ENCODE measurements at places on chromosomes 1 and 21.

GRCh38 chr1:112735752-112736151, 20.6 kb upstream of the PPM1J start:
- H3K27me3 ChIP-seq: no peaks in the 10 kb centered on the region
- no peak for DNase-seq
- no peaks in the 10 kb centered on the region for H3K36me3 ChIP-seq
- no peaks in the 10 kb centered on the region for H3K4me1 ChIP-seq
- H3K4me3 ChIP-seq: no peak overlapping the region

DNA sequence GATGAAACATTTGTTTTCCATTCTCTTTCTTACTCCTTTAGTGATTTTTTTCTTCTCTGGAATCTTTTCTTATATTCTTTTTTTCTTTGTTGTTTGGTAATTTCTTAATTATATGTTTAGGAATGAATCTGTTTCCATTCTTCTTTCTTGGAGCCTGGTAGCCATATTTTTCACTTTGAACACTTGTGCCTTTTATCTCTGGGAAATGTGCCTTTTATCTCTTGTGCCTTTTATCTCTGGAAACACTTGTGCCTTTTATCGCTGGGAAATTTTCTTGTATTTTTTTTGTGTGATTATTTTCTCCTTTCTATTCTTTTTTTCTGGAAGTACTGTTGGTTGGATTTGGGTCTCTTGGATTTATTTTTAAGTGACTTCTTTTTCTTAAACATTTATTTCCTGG, 118.2 kb downstream of the LEPR start:
- H3K27ac ChIP-seq: no peak overlapping the region
- H3K27me3 ChIP-seq: no peaks in the 10 kb centered on the region
- no peaks in the 10 kb centered on the region for H3K4me1 ChIP-seq
- H3K4me3 ChIP-seq: no peak overlapping the region
- no peaks in the 10 kb centered on the region for H3K36me3 ChIP-seq
- no peak for DNase-seq

DNA sequence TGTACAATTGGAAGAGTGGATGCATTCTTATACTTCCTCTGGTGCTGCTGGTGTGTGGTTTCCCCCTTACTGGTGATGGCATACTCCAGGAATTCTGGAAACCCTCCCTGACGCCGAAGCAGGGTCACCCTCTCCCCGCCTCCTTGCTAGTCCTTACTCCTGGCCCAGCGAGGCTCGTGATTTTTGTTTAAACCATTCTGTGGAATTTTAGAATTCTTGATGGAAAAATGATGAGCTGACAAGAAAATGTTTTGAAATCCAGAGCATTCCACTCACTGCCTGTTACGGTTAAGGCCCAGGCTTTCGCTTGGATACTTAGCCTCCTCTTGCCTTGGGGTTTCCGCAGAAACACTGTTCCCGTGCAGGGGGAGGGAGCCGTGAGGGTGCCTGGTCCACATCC, 41.1 kb downstream of the IL6R start:
- no peak for DNase-seq
- no peak overlapping the region for H3K27ac ChIP-seq
- no peaks in the 10 kb centered on the region for H3K4me1 ChIP-seq
- no peak overlapping the region for H3K4me3 ChIP-seq
- no peaks in the 10 kb centered on the region for H3K36me3 ChIP-seq

GRCh38 chr1:218499011-218499691, 154.0 kb downstream of the TGFB2 start:
- H3K27ac ChIP-seq: peak overlapping the region; percentile 6

DNA sequence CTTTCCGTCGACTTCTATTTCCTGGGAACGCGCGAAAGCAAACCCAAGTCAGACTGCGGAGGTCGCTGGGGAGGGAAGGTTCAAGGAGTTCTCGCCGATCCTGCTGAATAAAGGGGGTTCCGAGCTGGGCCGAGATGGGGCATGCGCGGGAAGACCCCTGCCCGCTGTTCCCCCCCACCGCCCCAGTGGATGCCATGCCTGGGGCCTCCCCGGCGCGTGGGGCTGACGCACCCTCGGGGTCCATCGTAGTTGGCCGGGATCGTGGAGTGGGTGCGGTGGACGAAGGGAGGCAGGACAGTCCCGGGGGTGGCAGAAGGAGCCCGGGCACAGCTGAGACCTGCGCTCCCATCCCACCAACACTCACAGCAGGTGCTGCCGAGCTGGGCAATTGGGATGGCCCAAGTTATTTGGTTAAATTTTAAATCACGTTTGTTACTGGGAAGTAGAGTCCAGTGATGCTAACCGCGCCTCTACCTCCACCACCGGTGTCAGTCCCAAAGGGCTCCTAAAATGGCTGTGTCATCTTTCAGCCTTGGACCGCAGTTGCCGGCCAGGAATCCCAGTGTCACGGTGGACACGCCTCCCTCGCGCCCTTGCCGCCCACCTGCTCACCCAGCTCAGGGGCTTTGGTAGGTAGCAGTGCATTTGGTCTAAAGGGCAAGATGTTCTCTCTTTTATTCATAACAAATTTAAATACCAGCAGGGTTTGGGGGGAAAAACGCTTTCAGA, 801 bp downstream of the MX1 start:
- no peaks in the 10 kb centered on the region for H3K36me3 ChIP-seq
- H3K4me3 ChIP-seq: peak overlapping the region; percentile 64
- DNase-seq: no peak
- peaks cover 4% of the 10 kb centered on the region for H3K4me1 ChIP-seq
- peak overlapping the region; percentile 20 for H3K27ac ChIP-seq

GRCh38 chr1:188778578-188778977, 1699.1 kb downstream of the BRINP3 start:
- no peak overlapping the region for H3K27ac ChIP-seq
- H3K27me3 ChIP-seq: no peaks in the 10 kb centered on the region
- no peak overlapping the region for H3K4me3 ChIP-seq
- DNase-seq: no peak
- no peaks in the 10 kb centered on the region for H3K36me3 ChIP-seq

DNA sequence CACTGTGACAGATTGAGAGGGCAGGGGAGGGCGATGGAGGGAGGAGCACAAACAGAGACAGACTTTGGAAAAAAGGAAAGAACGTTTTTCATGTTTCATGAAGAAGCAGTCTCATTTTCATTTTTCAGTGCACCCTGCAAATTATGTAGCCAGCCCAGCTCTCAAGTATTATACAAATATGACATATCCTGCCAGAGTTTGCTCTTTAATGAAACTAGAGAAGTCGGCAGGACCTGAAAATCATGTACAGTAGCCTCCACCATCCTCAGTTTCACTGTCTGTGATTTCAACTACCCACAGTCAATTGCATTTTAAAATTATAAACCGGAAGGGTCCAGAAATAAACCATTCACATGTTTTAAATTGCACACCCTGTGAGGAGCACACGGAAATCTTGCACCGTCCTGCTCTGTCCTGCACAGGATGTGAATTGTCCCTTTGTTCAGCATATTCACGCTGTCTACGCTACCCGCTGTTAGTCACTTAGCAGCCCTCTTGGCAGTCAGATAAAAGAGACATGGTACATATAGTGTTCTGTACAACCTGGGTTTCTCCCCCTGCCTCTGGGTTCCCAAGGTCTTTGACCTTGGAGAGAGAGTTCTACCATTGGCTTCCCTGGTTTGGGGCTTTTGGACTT, 13.6 kb upstream of the ADARB1 start:
- H3K4me3 ChIP-seq: no peak overlapping the region
- H3K27me3 ChIP-seq: no peaks in the 10 kb centered on the region
- no peak overlapping the region for H3K27ac ChIP-seq
- H3K4me1 ChIP-seq: no peaks in the 10 kb centered on the region

GRCh38 chr1:57616921-57617320, 193.1 kb upstream of the DAB1 start:
- H3K36me3 ChIP-seq: no peaks in the 10 kb centered on the region
- no peaks in the 10 kb centered on the region for H3K27me3 ChIP-seq
- no peak overlapping the region for H3K4me3 ChIP-seq
- no peak for DNase-seq
- no peaks in the 10 kb centered on the region for H3K4me1 ChIP-seq
- H3K27ac ChIP-seq: no peak overlapping the region
